Stimulated activated CD8-positive, alpha-beta memory T cell treated with anti-CD3 and anti-CD28 coated beads, Interleukin-12 subunit alpha, Interleukin-12 subunit beta, amount 100 ng/mL, for 4 hours (primary cell): ENCODE measurements at places on chromosomes 1 and 21.

GRCh38 chr1:38944547-38944946, 2.9 kb upstream of the RHBDL2 start:
- no peak for DNase-seq

- DNase-seq, result no peak
These were observed 302.4 kb downstream of the PTGER3 start for GRCh38 chr1:70745199-70745598.

DNA sequence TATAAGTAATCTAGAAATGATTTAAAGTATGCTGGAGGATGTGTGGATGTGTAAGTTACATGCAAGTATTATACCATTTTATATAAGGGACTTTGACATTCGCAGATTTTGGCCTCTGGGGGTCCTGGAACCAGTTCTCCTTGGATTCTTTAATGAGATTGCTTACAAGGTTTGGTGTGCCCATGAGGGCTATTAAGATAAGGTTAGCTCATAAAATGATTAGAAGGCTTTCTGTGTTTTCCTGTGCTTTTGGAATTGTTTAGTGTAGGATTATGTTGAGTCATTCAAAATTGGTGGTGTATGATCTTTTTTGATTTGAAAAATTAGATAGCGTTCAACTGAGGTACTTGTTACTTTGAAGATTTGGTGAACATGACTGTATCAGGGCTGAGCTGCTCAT, 5.6 kb downstream of the USP25 start:
- DNase-seq, result no peak

DNA sequence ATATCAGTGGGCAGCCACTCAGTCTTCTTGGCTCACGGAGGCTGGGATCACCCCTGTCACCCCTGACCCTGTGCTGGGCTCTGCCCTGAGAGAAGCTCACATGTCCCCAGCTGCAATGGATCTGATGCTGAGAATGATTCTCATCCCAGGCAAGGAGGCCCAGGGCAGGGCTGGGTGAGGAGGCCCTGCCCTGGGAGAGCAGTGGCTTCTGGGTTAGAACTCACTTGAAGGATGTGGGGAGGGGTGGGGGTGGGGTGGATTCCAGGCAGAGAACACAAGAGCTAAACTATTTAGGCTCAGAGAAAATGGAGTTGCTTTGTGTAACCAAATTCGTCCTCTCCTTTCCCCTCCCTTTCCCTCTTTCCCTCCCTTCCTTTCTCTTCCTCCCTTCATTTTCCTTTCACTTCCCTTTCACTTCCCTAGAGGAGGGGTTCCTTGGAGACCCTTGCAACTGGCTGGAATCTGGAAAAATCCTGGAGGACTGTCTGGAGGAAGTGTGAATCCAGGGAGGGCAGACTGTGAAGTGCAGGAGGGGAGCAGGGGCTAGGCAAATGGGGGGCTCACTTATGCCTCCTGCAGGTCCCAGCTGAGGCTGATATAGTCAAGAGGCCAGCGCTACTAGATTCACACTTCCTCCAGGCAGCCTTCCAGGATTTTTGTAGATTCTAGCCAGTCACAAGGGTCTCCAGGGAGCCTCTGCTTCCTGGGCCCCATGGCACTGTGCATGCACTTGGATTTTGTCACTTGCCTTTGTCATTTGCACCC, 47.0 kb downstream of the IGSF21 start:
- no peak for DNase-seq

- DNase-seq, result no peak
These were observed 31.5 kb upstream of the KCNK1 start for GRCh38 chr1:233582439-233582838.

DNA sequence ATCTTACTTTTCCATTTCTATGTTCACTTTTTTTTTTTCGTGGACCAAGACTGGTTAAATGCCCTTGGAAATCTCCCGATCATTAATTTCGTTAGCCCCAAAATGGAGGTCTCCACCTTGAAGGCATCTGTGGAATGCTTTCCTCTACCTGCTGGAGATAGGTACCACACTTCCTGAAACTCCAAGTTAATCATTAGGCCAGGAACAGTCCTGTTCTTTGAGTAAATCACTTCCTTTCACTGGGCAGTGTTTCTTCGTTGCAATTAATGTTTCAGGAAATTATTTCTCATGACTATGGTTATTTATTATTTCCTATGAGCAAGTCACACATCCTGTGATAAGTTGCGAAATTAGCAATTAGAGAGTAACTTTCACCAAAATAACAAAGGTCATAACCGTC, 225.2 kb upstream of the LYPLAL1 start:
- no peak for DNase-seq

- no peak for DNase-seq
These were observed 12.4 kb downstream of the VANGL1 start for GRCh38 chr1:115654125-115654524.

DNA sequence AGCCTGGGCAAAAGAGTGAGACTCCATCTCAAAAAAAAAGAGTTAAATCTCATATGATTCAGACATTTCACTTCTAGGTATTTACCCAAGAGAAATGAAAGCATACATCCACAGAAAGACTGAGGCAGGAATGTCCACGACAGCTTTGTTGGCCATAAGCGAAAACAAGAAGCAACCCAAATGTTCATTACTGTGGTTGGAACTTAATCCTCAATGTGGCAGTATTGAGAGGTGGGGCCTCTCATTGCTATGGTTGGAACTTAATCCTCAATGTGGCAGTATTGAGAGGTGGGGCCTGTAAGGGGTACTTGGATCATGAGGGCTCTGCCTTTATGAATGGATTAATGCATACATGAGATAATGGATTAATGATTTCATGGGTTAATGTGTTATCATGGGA, 15.2 kb downstream of the C21orf58 start:
- no peak for DNase-seq

GRCh38 chr1:159921251-159921650, 4.1 kb downstream of the TAGLN2 start:
- no peak for DNase-seq

DNA sequence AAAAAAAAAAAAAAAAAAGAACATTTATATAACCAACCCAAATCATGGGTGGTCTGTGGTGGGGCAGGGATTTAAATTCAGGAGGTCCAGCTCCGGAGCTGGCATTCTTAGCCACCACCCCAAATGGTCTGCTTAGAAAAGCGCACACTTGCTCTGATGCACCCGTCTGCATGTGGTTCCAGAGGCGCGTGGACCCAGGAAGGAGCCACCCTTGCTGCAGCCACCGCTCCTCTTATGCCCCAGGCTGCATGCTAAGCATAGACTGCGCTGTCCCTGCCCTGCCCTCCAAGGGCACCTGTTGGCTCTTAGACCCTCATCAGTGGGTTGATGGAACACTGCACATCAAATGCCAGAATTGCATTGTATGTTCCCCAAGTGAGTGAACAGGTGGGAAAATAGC, 41.4 kb downstream of the ATP5PO start:
- no peak for DNase-seq

- no peak for DNase-seq
These were observed 12.2 kb downstream of the ZNF362 start for GRCh38 chr1:33268457-33268856.
